ENCODE measurements at places on chromosomes 7 and 10. TPM values are rescaled to one million over a fixed set of nuclear protein-coding genes. Genes with fewer than 3 reads are reported as not detected.

DNA sequence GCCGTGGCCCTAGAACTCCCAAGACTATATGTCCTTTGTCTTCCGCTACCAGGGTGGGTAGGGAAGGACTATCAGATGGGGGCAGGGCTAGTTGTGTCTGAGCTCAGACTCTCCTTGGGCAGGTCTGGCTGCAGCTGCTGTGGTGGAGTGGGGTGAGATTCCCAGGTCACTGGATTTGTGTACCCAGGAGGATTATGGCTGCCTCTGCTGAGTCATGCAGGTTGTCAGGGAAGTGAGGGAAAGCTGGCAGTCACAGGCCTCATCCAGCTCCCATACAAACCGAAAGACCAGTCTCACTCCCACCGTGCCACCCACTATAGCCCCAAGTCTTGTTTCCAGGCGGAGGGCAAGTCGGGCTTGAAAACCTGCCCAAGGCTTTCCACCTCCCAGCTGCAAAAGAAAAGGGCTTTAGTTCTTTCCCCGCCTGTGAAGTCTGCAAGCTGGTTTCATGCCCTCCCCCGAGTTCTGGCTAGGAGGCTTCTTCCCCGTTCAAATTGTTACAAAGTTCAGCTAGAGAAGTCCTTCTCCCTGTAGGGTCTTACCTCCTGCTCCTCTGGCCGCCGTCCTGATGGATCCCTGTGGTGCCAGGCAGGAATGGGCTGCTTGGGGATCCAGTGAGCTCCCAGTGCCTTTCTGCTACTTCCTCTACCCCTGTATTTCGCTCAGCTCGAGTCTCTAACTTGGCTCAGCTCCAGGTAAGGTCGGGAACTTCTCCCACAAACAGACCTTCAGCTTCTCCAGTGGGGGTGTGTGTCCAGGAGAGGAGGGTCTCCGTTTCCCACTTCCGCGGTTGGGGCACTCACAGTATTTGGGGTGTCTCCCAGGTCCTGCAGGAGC, 106.8 kb upstream of the FGL2 start:
- DNase-seq = no peak
- peaks cover 7% of the 10 kb centered on the region for H3K36me3 ChIP-seq
- no peaks in the 10 kb centered on the region for H3K27me3 ChIP-seq
- no peaks in the 10 kb centered on the region for H3K4me1 ChIP-seq
- no peak overlapping the region for H3K4me3 ChIP-seq
- H3K27ac ChIP-seq = no peak overlapping the region

DNA sequence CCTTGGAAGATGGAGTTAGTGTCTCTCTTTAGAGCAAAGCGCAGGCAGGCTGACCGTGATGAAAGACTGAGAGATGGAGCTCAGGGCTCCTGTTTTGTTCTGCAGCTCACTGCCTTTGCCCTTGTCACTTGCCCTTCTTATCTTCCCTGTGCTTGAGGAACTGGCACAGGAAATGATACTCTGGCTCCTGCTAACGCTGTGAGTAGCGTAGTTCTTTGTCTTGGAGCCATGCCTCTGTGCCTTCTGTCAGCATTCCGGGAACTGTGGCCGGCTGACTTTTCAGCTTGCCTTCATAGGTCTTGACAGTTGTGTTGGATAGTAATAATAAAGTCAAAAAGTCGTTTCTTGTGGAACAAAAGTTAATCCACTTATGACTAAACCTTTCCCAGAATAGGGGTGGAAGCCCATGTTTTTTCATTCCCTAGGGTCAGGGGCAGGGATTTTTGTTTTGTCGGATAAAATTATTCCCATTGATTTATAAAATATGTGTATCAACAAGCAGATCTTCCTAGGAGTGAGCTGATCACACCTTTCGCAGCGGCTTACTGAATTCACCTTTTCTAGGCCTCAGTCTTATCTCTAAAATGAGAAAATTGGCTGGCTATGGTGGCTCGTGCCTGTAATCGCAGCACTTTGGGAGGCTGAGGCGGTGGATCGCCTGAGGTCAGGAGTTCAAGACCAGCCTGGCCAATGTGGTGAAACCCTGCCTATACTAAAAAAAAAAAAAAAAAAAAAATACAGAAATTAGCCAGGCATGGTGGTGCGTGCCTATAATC, 16.6 kb upstream of the TMEM236 start:
- H3K36me3 ChIP-seq = no peaks in the 10 kb centered on the region
- H3K27ac ChIP-seq = no peak overlapping the region
- H3K27me3 ChIP-seq = no peaks in the 10 kb centered on the region
- no peak overlapping the region for H3K4me3 ChIP-seq
- H3K4me1 ChIP-seq = no peaks in the 10 kb centered on the region

DNA sequence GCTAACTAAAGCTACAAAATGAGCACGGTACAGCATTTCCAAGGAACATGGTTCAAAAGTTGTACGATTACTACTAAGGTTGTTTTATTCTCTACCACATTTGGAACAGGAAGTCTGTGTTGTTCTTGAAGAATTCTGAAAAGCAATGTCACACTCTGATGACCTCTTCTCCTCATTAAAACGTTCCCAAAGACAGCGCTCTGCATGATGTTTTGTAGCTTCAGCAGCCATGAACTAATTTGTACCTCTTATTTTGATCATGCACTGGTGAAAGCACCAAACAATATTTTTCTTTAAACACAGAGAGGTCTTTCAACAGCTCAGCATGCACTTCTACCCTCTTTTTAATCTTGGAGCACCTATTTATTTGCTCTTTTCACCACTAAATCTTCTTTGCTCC, 75.0 kb upstream of the TES start:
- H3K27me3 ChIP-seq = peaks cover 12% of the 10 kb centered on the region
- H3K4me1 ChIP-seq = no peaks in the 10 kb centered on the region
- no peaks in the 10 kb centered on the region for H3K36me3 ChIP-seq
- no peak overlapping the region for H3K27ac ChIP-seq
- no peak for DNase-seq

DNA sequence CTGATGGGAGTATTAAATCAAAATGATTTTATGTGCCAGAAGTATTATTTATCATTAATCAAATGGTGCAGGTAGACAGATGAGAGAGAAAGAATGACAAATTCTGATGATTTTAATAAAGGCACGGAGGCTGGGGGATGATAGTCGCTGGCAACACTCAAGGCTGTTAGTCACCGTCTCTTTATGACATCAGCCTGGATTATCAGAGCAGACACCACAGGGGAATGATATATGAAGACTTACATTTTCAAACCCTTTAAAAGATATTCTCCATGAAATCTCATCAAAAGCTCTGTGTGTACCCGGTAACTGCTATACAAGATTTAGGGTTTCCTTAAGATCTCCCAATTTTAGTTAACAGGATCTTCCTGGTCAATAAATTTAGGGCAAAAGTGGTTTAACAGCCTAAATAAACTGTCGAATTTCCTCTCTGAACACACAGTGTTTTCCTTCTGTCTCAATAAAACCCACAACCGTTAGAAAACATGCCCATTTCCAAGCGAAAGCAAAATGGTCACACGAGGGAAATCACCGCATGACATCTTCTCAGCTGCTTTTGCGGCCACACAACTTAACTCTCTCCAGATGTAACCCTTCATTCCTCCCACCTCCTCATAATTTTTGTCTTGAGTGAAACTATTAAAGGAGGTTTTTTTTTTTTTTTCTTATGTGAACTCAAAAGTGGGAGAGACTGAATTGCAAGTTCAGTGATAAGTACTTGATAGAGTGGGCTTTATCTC, 133.2 kb upstream of the FAM171A1 start:
- no peak for DNase-seq
- no peak overlapping the region for H3K4me3 ChIP-seq
- H3K27ac ChIP-seq = no peak overlapping the region
- H3K36me3 ChIP-seq = no peaks in the 10 kb centered on the region

- H3K36me3 ChIP-seq = no peaks in the 10 kb centered on the region
- peaks cover 14% of the 10 kb centered on the region for H3K27me3 ChIP-seq
- H3K27ac ChIP-seq = no peak overlapping the region
- no peaks in the 10 kb centered on the region for H3K4me1 ChIP-seq
- no peak for DNase-seq
- H3K4me3 ChIP-seq = no peak overlapping the region
Measured at GRCh38 chr7:149748076-149748874, 25.1 kb downstream of the ZNF467 start.

Gene MOGAT3
- not detected for total RNA-seq

All from activated T-helper 1 cell treated with anti-CD3 and anti-CD28 coated beads, Interleukin-12 subunit alpha, Interleukin-12 subunit beta, Interleukin-2, Interleukin-4 antibody, amounts not matched to agents 30 ng/mL and 10 ng/mL and 1 ng/mL, durations not matched to agents 14 hours and 24 hours and 36 hours (primary cell).